ENCODE measurements at places on chromosomes 3 and 15.

DNA sequence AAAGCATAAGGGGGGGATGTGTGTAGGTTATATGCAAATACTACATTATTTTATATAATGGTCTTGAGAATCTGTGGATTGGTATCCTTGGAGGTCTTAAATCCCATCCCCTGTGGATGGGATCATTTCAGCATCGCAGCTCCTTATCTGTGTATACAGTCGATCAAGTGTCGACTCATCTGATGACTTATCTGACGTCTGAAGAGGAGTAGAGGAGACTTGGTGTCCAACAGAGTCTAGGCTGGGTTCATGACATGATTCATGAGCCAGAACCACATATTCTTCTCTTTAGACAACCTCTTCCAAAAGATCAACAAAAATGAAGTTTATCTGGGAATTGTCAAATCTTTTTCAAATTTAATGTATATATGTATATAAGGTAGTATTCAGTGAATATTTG lies 220.7 kb downstream of the NR2F2 start:
- no peak for DNase-seq

DNA sequence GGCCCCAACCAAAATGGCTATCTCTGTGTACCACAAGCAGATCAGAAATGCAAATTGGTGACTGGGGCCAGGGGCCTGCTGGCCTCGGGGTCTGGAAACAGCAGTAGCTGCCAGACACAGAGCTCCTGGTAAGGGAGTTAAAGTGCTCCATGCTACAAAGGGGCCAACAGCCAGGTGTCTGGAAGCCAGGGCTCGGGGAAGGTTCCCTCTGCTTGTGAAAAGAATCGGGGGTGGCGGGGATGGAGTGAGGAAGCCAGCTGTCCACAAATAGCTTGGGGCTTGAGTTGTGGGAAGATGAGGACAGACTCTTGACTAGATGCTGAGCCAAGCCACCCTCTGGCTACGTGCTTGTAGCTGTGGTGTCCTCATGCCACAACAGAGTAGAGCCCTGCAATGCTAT lies 39.3 kb downstream of the CHRD start:
- no peak for DNase-seq

DNA sequence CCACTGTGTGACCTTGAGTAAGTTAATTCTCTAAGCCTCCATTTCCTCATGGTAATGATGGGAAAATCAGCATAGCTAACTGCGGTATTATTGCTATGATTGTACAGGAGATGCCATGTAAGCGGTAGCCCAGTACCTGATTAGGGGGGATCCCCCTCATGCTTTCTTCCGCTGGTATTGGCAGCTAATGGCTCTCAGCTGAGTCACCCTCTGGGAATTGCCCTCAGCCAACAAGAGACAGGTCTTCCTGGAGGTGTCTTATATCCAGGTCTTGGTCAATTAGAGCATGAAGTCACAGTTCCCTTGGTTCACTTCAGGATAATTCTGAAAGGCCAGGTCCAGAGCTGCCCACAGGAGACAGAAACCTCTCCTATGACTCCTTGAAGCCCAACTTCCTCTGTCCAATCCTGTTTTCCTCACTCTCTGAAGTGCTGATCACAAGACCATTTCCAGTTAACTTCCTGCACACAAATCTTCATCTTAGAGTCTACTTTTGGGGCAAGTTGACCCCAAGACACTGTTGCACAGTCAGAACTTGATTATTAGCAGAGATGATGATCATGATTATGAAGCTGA lies 724.7 kb upstream of the ZNF385D start:
- DNase-seq: no peak

DNA sequence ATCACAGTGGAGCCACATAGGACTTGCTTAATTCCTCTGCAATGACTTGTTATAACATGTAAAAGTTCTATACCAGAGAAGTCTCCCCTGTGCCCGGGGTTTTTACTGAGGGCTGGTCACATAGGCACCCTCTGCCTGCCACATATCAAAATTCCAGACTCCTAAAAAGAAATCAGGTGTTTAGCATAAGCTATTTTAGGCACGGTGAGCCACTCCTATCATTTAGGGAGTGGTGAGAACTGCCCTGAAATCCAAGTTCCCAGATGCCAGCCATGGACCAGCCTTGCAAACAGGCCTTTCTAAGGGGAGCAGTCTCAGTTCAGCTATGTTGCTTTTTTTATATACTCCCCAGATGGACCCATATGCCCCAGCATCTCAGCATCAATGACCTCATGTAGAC lies 130.3 kb downstream of the THSD4 start:
- DNase-seq: no peak

DNA sequence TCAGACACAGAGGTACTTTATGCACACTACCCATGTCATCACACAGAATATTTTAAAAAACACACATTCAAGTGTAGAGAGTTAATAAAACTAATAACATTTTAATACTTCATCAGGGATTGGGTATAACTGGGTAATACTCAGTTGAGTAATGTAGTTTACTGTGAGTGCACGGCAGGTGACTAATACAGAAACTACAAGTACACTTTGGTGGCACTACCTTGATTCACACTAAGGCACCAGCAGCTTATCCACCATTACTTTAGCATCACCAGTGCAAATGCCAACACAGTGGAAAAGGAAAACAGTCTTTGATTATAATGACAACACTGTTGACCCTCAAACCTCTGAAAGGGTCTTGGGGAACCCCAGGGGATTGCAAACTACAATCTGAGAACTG lies 33.6 kb downstream of the ZNF280D start:
- DNase-seq: no peak

DNA sequence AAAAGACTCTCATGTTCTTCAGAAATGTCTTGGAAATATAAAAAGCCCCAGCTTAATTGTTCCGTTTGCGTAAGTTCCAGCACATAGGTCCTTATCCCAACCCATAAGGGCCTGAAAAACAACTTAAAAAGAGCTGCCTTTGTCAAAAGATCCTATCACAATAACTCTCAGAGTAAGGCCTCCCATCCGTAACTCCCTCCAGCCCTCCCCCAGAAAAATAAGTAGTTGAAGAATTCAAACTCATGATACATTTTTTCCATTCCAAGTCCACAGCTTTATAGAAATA lies 38.0 kb upstream of the SECISBP2L start:
- no peak for DNase-seq

DNA sequence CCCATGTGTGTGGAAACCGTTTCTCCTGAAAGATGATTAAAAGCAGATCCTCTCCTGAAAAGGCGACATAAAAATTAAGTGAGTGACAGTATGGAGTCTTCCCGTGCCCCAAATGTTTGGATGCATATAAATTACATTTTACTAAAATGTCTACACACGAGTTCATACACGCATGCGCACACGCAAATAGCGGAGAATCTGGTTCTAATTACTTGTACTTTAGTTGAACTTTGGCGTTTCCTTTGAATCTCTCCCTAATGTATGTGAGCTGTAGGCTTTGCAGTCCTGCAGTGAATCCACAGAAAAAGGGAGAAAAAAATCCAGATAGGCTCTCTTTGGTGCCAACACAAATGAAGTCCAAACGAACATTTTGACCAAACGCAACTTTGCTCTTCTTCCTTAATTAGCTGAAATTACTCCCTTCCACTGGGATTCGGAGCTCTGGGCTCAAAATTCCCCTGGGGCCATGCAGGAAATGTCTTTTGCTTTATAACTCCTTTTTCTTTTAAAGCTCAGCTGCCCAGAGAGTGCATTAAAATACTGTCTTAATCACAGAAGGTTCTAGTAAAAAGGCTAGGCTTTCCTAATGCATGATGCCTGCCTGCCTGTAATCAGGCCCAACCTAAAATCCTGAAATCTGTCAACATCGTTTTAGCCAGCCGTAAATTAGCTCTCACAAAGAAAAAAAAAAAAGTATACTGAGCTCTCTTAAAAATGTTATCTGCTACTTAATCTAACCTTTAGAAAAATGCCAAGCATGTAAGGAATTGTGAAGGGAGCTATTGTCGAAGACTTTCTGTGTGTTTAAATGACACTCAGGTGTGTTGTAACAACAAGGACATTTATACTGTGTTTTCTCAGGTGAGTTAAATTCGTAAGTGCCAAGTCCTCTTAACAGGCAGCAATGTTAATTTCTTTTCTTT lies 26.2 kb downstream of the RARB start:
- DNase-seq: peak; percentile 57

- DNase-seq: no peak
Measured at GRCh38 chr3:56409790-56410189, 58.5 kb downstream of the ERC2 start.

DNA sequence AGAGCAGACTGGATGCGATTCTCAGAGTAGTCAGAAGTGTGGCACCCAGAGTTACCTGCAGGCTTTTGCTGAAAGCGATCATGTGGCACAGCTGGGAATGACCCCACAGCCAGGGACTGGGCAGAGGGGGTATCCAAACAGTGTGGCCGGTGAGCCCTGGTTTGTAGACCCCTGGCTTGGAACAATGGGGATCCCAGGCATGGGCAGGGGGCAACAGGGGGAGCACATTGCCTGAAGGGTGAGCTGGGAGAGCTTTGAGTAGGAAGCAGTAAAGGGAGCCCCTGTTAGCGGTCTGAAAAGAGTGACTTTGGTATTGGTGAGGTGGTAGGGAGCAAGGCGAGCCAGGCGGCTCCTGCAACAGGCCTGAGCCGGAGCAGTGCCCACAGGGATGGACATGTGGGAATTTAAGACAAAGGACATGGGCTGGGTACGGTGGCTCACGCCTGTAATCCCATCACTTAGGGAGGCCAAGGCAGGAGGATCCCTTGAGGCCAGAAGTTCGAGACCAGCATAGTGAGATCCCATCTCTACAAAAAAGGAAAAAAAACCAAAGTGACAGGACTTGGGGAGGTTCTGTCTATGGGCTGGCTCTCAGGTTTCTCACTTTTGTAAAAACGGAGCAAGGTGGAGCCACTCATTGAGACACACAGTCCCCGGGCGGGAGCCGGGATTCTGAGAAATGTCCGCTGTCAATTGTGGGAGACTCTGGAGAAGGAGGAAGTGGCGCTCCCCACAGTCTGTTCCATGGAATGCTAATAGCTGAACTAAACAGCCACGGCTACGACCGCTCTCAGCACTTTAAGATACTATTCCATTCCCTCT lies 223.8 kb upstream of the LYSMD4 start:
- no peak for DNase-seq

- no peak for DNase-seq
Measured at GRCh38 chr3:169615833-169616232, 47.7 kb downstream of the MECOM start.

GRCh38 chr3:31635545-31635944 lies 102.8 kb downstream of the STT3B start:
- no peak for DNase-seq

DNA sequence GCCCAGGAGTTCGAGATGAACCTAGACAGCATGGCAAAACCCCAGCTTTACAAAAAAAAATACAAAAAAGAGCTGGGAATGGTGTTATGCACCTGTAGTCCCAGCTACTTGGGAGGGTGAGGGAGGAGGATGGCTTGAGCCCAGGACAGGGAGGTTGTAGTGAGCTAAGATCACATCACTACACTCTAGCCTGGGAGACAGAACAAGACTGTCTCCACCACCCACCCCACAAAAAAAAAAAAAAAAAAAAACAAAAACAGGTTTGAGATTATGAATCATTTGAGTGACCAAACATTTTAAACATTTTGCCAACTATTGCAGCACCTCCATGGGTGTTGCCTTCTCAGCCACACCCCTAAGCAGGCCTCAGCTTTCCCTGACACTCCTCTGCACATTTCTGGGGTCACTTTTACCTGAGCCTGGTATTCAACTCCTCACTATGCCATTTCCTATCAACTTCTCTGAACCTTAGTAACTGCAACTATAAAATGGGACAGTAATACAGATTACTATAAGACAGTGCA lies 41.8 kb downstream of the IL5RA start:
- DNase-seq: no peak

- DNase-seq: no peak
Measured at GRCh38 chr15:65912235-65912634, 42.9 kb downstream of the RAB11A start.

GRCh38 chr3:154304936-154305335 lies 19.4 kb downstream of the DHX36 start:
- no peak for DNase-seq

GRCh38 chr3:42746455-42747450 lies 26.3 kb downstream of the CCDC13 start:
- DNase-seq: no peak

- no peak for DNase-seq
Measured at GRCh38 chr15:101646672-101647071, 5.5 kb downstream of the TM2D3 start.

- peak; percentile 100 for DNase-seq
Measured at GRCh38 chr3:147298511-147298982, 107.8 kb downstream of the ZIC4 start.

DNA sequence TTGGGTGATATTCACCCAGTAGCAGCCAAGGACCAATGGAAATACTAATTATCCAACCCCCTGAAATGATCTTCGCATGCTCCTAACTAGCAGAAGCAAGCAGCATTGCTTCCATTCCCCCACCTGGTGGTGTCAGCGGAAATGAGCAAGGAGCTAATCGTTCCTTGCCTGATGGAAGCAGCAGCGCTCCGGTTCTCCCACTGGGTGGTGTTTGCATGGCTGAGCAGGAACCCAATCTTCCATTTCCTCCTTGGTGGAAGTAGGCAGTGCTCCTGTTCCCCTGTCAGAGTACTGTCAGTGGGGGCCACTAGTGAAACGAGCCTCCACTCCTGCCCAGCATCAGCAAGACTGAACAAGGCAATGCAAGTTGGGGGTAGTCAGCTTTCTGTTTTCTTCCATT lies 311.5 kb downstream of the CACNA2D3 start:
- DNase-seq: no peak

DNA sequence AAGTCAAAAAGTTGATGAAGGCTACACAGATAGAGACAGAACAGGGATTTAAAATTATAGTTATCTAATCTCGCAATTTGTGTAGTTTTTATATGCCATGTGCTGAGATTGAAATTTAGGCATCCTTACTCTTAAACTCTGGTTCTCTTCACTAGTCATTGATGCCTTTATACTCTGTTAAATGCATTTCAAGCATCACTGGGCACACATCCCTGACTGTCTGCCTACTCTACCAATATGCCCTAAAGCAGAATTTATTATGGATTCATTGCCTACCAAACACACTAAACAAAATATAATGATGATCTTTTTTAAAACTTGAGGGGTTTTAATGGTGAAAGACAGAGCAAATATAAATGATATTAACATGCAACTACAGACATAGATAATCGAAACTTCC lies 10.3 kb upstream of the ALCAM start:
- DNase-seq: no peak

DNA sequence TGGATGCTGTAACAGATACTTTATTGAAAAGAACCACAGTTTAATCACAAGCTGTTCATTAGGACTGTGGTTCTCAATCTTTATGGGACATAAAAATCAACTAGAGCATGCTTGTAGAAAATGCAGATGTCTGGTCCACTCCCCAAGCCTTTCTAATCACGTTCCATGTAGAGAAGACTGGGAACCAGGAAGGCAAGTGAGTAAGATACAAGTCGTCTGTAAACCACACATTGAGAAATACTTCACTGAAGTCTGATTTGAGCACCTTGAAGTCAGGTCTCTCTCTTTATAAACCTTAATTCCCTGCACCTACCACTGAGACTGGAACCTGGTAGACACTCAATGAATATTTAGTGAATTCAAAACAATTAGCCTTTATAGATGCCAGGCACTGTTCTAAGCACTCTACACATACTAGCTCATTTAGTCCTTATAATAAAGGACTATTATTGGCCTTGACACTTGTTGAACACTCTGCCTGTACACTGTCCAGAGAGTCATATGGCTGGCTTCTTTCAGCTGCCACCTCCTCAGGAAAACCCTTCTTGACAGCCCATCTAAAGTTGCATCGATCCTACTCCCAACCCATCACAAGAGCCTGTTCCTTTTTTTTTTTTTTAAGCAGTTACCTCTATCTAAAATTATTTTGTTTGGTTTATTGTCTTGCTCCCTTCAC lies 59.0 kb upstream of the CMSS1 start:
- DNase-seq: no peak

- DNase-seq: no peak
Measured at GRCh38 chr3:109356442-109357155, 19.3 kb upstream of the DPPA4 start.

GRCh38 chr3:53229171-53229570 lies 26.7 kb downstream of the TKT start:
- DNase-seq: no peak

Data from GM04503 (cell line).